ENCODE measurements at places on chromosomes 4 and X.

DNA sequence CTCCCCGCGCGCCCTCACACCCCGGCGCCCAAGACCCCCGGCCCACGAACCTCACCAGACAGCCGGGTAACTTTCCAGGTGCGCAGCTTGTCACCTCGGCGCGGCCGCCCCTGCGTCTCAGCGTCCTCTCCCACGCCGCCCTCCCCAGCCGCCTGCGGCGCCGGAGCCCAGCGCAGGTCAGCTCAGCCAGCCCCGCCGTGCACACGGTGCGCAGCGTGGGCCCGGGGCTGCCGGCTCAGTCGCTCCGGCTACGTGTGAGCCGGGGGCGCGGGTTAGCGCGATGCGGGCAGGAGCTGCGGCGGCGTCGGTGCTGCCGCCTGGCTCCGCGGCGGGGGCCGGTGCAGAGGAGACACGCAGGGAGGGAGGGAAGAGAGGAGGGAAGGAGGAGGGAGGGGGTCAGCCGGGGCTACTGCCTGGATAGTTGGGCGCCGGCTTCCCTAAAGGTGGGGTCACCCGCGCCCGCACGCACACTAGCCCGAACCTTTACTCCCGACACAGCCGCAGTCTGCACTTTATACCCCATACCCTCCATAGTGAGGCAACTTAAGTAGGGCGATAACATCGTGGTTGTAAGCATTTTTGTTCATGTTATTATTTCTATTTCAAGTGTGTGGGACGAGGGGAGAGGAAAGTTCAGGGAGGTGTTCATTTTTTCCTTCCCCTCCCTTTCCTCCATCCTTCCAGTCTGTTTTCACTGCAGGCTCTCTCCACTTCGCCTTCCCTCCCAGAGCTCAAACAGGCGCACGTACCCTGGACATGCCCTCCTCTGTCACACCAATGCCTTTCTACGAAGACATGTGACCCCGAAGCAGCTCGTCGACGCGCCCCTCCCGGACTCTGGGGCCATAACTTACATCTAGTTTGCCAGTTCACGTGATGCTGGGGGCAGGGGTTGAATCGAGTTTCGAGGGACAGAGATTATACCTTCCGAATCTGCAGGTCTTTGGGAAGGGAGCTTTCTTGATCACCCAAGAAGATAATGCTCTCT, at the start of gene PRKG2:
Gene PRKG2 (minus strand): TSS at position 342 of the 988 bp plus-strand sequence. CDS start 10,175 bp downstream, outside the sequence.
- DNase-seq: no peak

- DNase-seq: no peak
These were observed 59.3 kb downstream of the AREG start for GRCh38 chr4:74504212-74504611.

GRCh38 chrX:46620505-46620904, 46.9 kb downstream of the CHST7 start:
- no peak for DNase-seq

GRCh38 chr4:121688261-121688660, 8.5 kb downstream of the ANXA5 start:
- DNase-seq: no peak

GRCh38 chrX:118698516-118699170, 28.8 kb upstream of the IL13RA1 start:
- DNase-seq: no peak

DNA sequence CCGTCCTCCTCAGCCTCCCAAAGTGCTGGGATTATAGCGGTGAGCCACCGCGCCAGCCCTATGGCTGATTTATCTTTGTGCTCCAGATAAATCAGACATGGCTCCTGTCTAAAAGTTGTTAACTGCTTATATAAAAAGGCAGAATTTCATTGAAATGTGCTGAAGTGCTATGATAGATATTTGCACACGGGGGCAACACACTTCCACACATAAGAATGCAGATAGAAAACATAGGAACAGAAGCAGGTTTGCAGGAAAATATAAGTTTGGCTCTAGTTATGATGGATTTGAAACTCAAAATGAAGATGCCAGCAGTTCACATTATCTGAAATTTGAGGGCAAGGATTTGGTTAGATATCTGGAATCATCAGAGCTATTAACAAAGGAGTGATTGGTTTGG, 163.1 kb upstream of the SLITRK2 start:
- DNase-seq: no peak

- no peak for DNase-seq
These were observed 12.9 kb downstream of the GPRIN3 start for GRCh38 chr4:89294573-89295269.

GRCh38 chr4:128502818-128503527, 215.4 kb upstream of the PGRMC2 start:
- DNase-seq: no peak

DNA sequence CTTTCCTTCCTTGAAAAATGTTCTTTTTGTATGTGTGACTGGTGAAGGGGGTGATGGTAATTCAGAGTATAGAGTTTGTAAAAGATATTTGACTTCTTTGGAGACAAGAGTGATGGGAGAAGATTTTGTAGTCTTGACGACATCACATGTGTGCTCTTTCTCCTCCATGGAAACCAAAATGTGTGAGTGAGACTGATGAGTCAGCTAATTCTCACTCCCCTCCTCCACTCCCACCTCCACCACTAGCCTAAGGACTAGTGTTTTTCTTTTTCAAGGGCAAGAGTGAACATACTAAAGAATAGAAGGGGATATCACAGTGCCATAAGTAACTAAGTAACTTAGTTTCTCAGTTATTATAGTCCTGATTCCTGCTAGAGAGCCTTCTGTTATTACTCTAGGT, 14.0 kb upstream of the DGKK start:
- no peak for DNase-seq

- DNase-seq: no peak
These were observed 85.7 kb downstream of the CORIN start for GRCh38 chr4:47752214-47752613.

DNA sequence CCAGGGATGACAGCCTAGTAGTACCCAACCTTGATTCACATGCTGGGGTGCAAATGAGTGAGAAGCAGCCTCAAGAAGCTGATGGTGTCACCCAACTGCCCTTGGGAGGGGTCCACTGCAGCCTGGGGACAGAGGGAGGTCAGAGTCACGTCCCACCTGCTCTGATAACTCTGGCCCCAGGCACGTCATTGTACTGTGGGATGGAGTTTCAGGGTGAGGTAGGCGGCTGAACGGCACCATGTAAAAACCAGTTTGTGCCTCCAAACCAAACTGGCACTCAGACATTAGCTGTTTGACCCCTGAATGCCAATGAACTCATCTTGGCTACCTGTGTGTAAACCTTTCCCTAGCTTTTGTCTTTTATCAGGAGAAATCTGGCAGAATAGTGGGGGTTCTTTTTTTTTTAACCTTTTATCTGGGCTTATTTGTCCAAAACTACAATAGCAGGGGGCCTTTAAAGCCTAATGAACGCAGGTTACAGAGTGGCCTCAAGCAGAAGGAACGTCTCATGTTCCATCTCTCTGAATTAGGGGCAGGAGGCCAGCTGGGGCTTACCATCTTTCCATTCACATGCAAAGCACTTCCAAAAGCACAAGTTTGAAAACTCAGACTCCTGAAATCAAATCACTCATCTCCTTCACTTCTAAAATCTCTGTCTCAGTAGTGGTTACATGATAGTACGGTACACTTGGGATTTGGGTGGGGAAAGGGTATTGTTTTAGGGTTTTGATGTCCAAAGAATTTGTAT, 89.4 kb downstream of the IRF2 start:
- no peak for DNase-seq

DNA sequence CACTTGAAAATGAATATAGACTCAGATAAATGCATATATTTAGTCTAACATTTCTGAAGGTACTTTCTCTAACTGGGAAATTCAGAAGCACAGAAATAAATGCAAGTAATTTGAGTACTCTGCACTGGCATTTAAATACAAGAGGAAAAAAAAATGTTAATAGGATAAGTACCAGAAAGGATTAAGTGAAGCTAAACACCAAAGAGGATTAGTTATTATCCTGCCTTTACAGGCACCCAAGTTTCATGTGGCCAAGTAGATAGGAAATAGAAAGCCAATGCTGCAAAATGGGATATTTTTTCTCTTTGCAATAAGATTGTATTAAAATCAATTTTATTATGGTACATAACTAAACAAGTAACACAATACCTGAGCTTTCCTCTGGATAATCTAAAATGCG, 762.5 kb downstream of the PCDH7 start:
- DNase-seq: no peak

- no peak for DNase-seq
These were observed 12.6 kb downstream of the ANKRD17 start for GRCh38 chr4:73245955-73246354.
